Left lung (tissue), 14 donors: ENCODE measurements at places on chromosomes 7 and 10. TPM values are rescaled to one million over a fixed set of nuclear protein-coding genes. Genes with fewer than 3 reads are reported as not detected.

DNA sequence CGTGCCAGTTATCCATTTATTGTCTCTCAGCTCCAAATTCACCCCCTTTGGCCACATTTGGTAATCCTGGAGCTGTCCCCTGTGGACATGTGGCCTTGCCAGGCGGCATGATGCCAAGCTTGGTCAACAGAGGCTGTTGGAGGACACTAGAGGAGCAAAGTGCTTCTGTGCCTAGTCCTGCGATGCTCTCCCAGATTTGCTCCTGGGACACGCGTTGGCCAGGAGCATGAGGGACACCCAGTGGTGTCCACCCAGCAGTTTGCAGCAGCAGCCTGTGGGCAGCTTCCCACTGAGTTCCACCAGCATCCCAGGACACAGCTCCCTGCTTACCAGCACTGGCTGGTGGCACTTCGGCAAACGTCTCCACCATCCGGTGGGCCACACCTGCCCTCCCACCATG lies 55.5 kb upstream of the STEAP1B start:
- H3K27ac ChIP-seq = no peak overlapping the region
- peaks cover 11% of the 10 kb centered on the region for H3K27me3 ChIP-seq
- H3K36me3 ChIP-seq = no peaks in the 10 kb centered on the region
- peak; percentile 51 for DNase-seq
- H3K4me3 ChIP-seq = no peak overlapping the region
- H3K4me1 ChIP-seq = peaks cover 4% of the 10 kb centered on the region

- no peak for DNase-seq
- peak overlapping the region; percentile 33 for H3K27ac ChIP-seq
- no peaks in the 10 kb centered on the region for H3K36me3 ChIP-seq
- no peak overlapping the region for H3K4me3 ChIP-seq
- H3K27me3 ChIP-seq = no peaks in the 10 kb centered on the region
Observed at GRCh38 chr10:43125274-43125845, 12.9 kb upstream of the CSGALNACT2 start.

GRCh38 chr7:51311166-51311565 lies 5.4 kb downstream of the COBL start:
- peaks cover 11% of the 10 kb centered on the region for H3K4me1 ChIP-seq
- no peak overlapping the region for H3K27ac ChIP-seq
- no peaks in the 10 kb centered on the region for H3K36me3 ChIP-seq
- H3K27me3 ChIP-seq = no peaks in the 10 kb centered on the region
- H3K4me3 ChIP-seq = no peak overlapping the region

TEX47 gene
- not detected for total RNA-seq

DNA sequence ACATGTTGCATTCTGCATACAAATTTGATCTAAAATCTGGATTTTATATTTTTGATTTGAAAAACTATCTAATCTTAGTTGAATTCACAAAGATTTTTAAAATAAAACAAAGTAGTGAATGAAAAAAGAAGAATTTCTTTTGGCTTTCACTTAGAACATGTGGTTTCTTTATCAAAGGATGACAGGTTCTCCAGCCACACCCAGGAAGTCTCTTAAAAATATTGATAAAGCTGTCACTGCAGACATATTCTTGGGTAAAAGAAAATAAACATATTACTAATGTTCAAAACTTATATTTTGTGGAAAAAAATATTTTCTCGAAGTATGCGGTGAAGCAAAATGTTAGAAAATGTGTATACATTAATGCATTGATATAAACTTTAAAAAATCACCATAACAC lies 44.3 kb downstream of the ARL4A start:
- H3K36me3 ChIP-seq = no peaks in the 10 kb centered on the region
- H3K4me3 ChIP-seq = no peak overlapping the region
- H3K4me1 ChIP-seq = no peaks in the 10 kb centered on the region
- H3K27ac ChIP-seq = no peak overlapping the region
- DNase-seq = no peak

MKI67 gene
- total RNA-seq = 21.5 TPM

GRCh38 chr7:157926521-157927150 lies 589.8 kb downstream of the DNAJB6 start:
- H3K27ac ChIP-seq = no peak overlapping the region
- no peaks in the 10 kb centered on the region for H3K27me3 ChIP-seq
- H3K4me3 ChIP-seq = no peak overlapping the region
- DNase-seq = no peak
- H3K36me3 ChIP-seq = no peaks in the 10 kb centered on the region

DNA sequence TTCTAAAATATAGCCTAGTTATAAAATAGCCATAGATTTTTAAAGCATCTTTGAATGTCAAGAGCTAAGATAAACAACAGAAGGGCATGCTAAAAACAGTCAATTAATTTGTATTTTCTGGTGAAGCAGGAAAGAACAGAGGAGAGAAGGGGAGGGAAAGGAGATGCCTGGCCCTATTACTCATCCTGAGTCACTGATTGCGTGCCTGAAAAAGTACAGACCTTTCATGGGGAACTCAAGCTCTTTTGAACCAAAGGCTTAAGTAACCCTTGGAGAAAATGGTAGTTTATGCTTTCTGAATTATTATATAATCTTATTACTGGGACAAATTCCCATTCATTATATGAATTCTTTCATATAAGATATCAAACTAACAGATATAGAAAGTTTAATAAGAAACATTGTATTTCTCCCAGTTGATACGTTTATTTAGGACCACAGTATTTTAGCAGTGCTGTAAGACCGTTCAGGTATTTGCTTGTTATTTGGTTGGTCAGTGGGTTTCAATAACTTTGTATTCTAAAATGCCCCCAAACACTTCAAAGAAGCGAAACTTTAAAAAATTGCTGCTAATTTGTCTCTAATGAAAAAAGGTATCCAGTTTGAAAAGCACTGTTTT lies 151.3 kb downstream of the HGF start:
- H3K36me3 ChIP-seq = no peaks in the 10 kb centered on the region
- no peak for DNase-seq
- no peak overlapping the region for H3K4me3 ChIP-seq
- no peaks in the 10 kb centered on the region for H3K4me1 ChIP-seq
- H3K27ac ChIP-seq = no peak overlapping the region

GRCh38 chr10:127755753-127756152 lies 18.8 kb downstream of the FOXI2 start:
- H3K36me3 ChIP-seq = no peaks in the 10 kb centered on the region
- no peak overlapping the region for H3K27ac ChIP-seq
- no peak for DNase-seq
- H3K4me1 ChIP-seq = no peaks in the 10 kb centered on the region
- no peaks in the 10 kb centered on the region for H3K27me3 ChIP-seq

DNA sequence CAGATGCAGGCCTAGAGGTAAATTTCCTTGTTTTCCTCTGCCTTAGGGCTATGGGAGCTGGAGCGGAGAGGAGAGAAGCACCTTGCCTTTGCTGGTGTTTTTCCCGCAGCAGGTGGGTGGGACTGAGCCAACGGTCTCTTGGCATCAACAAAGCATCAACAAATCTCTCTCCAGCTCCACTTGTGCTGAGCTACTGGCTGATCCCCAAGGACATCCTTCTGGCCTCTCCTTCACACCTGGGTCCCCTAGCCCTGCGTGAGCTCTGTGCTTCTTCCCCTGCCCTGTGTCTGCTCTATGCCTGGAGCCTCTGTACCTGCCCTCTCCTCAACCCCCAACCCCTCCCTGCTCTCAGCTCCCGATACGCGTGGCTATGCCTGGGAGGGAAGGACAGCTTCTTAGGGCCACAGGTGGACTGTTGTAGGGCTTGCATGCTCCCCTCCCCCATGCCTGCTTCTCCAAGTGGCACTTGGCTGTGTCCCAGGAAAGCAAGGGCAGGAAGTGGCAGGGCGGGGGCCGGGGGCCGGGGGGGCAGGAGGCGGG lies 3.2 kb upstream of the CLDN4 start:
- H3K27ac ChIP-seq = peak overlapping the region; percentile 68
- no peaks in the 10 kb centered on the region for H3K36me3 ChIP-seq
- H3K4me1 ChIP-seq = peaks cover 31% of the 10 kb centered on the region
- no peak overlapping the region for H3K4me3 ChIP-seq

DNA sequence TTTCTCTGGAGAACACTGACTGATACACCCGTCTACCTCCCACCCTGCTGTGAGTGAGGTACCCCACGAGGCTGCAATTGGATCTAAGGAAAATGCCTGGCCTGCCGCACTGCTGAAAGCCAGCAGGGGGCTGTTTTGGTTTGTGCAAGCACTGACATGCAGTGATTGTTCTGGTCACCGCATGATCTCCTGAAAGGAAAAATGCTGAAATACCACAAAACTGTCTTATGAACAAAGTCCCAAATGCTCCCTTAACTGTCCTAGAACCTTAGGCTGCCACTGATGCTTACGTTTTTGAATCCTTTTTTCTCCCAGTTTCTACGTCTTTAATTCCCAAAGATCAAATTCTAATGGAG lies 132.7 kb downstream of the JCAD start:
- H3K4me3 ChIP-seq = no peak overlapping the region
- no peak for DNase-seq
- H3K27ac ChIP-seq = no peak overlapping the region
- H3K36me3 ChIP-seq = no peaks in the 10 kb centered on the region
- H3K4me1 ChIP-seq = peaks cover 3% of the 10 kb centered on the region

DNA sequence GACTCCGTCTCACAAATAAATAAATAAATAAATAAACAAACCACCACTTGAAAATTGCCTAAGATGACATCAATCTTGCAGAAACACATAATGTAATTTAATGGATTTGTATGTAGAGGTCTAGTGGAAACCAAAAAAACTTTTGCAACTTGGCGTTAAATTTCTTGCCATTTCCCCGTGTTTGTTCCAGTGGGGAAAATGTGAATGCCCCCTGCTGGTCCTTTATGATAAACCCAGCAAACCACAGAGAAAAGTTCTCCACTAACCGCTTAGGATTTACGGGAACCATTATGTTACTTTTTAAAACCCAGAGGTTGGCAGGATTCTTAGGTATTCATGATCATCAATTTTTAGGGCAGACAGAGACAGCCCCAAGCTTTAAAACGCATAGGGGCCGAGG lies 32.5 kb downstream of the LAMB4 start:
- H3K27ac ChIP-seq = no peak overlapping the region
- H3K36me3 ChIP-seq = no peaks in the 10 kb centered on the region
- DNase-seq = no peak

DNA sequence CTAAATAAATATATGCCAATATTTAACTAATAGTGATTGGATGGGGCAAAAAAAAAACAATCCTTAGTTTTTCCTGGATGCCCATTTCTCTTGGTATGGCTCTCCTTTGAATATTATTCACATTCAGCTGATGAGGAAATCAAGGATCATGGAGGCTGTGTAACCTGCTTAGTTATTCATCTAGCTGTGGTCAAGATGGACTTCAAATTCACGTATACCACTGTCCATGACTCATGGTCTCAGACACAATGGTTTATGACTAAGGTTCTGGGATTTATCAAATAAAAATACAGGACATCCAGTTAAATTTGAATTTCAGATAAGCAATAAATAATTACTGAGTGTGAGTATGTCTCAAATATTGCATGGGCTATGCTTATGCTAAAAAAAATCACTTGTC lies 191.5 kb upstream of the CELF2 start:
- no peaks in the 10 kb centered on the region for H3K27me3 ChIP-seq
- no peaks in the 10 kb centered on the region for H3K4me1 ChIP-seq
- H3K4me3 ChIP-seq = no peak overlapping the region
- no peaks in the 10 kb centered on the region for H3K36me3 ChIP-seq
